ENCODE measurements at places on chromosomes 13 and 19.

DNA sequence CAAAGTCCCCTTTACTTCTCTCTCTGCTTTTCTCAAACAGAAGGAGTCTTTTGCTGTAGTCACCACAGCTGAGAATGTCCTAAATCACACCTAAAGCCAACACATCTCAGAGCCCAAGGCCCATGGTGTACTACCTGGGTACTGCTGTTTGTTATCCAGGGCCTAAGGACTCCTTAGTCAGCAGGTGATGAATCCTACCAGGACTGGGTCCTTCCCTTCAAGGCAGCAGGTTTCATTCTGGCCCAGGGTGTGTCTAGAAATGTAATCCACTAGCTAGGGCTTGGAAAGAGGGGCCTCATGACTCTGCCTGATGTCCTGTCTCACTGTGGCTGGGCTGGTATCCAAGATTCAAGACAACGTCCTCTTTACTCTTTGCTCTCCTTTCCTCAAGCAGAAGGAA, 36.2 kb upstream of the ENOX1 start:
- no peak for DNase-seq

DNA sequence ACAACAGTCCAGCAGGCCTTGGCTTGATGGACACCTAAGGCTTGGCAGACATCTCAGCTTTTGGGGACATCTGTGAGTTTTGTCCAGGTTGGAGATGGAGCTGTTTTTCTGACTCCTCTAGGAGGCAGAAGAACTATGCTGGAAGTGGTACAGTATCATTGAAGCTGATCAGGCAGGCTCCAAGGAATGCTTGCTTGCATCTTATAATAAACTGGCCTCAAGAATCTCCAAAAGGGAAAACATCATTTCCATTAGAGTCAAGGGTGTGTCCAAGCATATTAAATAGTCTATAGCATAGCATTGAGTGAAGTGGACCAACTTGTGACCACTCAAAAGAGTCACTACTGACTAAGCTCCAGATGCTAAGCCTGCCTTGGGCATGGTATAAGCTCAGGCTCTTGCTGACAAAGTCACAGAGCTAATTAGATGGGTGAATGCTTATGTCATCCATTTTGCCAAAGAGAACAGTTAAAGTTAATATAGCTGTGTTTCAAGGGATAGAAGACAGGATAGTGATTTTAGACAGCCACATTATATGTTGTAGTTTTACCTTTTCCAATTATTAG, 216.0 kb downstream of the DNAJC15 start:
- no peak for DNase-seq

DNA sequence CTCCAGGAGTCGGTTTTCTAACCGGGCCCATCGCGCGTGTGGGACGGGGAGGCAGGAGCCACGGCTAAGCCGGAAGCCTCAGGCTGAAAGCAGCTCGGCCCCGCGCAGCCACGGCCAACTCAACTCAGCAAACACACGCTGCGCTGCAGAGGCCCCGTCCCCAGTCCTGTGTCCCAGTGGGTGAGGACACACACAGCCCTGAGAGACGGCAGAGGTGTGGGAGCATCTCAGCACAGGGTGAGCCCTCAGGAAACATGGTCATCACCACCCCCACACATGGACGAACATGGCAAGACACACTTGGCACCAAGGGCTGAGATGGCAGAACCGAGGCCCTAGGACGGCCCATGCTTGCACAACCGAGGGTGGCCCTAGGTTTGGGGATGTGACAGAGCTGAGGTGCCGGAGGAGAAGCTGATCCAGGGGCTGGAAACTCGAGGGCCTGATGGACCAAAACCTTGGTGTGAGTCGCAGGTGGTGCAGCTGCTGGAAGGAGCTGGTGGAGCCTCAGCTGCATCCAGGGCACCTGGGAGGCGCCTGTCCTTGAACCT, 29.0 kb upstream of the C13orf46 start:
- DNase-seq = no peak

- no peak for DNase-seq
Measured at GRCh38 chr13:94921181-94921580, 208.8 kb upstream of the SOX21 start.

GRCh38 chr13:106156468-106156867, 379.0 kb downstream of the EFNB2 start:
- DNase-seq = no peak

GRCh38 chr13:110509971-110510786, 51.3 kb downstream of the RAB20 start:
- no peak for DNase-seq

DNA sequence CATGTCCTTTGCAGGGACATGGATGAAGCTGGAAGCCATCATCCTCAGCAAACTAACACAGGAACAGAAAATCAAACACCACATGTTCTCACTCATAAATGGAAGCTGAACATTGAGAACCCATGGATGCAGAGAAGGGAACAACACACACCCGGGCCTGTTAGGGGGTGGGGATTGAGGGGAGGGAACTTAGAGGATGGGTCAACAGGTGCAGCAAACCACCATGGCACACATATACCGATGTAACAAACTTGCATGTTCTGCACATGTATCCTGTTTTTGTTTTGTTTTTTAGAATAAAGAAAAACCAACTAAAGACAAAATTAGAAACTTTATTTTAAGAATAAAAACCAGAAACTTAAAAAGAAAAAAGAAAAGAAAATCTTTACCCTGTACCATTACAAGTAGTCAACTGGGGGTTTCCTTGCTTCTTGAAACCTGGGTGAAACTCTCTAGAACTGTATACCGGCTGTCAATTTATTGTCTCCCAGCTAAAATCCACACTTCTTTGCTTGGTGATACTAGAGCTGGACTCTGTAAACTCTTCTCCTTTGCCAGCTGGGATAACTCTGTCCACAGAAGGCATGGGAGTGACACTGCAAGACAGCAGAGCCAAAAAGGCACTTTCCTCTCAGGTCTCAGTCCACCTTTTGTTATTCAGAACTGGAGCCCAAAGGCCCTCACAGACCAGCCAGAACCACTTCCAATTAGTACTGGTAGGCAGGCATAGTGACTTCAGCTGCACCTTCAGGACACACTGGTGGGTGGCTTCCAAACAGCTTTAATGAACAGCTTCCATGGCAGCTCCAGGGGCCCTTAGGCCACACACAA, 9.0 kb downstream of the MICU2 start:
- no peak for DNase-seq

DNA sequence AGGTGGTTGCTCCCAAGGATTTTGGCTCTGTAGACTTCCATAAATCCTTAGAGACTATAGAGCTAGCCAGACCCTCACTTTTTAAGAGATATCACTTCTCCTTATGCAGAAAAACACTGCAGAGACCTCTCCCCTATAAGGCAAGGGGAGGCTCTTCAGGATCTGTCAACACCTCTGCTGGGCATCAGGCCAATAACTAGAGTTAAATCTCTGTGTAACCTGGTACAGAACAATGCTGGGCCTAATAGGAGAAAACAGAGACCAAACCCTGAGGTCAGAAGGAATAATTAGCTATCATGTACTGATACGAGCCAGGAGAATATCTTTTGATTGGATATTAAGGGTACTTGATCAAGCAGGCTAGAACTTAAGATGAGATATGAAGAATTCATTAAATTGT, 358.5 kb downstream of the TBC1D4 start:
- DNase-seq = no peak

- no peak for DNase-seq
Measured at GRCh38 chr19:29088761-29089160, 124.2 kb downstream of the UQCRFS1 start.

DNA sequence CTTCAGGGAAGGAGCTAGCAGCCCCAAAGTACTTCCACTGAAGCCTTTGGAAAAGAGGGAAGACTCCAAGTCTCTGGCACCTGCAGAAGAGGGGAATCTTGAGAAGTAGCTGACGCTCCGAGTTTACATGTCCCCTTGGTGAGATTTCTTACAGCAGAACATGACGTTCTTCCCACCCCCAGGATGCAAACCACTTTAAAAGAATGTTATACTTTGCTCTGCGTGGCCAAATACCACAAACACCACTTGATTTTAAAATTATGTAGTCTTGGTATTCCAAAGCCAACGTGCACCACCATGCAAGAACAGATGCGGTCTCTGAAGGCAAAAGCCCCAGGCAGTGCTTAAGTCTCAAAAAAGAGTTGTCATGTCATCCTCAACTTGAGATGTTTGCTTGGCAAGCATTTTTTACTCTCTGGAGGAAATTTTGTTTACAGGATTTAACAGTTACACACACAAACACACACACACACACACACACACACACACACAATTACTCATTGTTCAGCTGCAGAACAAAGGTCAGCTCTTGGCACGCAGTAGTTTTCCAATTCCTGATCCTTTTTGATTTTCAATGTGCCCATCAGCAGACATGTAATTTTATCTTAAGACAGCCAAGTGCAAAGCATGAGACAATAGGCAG, 106.1 kb downstream of the RGCC start:
- no peak for DNase-seq

- DNase-seq = no peak
Measured at GRCh38 chr13:113855931-113856715, 7.8 kb downstream of the GAS6 start.

DNA sequence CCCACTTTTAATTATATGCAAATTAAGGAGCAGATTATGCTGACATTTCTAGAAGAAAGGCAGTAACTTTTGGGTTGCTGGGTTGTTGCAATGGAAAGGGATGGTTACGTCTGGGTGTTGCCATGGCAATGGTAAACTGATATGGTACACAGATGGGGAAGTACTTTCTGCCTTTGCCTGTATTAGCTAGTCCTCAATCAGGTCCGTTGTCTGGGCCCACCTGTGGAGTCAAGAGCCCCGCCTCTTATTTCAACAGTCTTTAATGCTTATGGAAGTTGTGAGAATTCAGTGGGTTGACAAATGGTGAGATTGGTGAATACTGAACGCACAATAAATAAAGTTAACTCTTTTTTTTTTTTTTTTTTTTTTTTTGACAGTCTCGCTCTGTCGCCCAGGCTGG, 30.6 kb upstream of the DPP9 start:
- DNase-seq = no peak

DNA sequence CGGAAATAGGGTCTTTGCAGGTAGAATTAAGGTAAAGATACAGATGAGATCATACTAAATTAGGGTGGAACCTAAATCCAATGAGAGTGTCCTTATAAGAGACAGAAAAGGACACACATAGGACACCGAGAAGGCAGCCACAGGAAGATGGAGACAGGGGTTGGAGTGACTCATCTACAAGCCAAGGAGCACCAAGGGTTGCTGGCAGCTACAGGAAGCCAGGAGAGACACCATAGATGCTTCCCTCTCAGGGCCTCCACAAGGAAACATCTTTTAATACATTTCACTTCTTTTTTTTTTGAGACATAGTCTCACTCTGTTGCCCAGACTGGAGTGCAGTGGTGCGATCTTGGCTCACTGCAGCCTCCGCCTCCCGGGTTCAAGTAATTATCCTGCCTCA, 10.1 kb downstream of the TMEM143 start:
- no peak for DNase-seq

DNA sequence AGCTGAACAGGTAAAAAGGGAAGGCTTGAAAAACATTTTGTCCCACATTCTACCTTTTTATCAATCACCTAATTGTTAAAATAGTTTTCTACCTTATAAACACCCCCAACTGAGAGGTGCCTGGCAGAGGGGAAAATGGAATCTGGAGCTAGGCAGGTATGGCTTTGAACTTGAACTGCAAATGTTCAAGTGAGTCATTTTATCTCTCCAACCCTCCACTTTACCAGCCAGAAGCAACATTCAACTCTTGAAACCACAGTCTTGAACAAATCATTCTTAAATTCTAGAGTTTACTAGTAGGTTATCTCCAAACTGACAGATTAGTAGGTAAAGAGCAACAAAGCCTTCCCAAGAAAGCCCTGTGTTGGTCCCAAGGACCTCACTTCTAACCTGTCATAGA, 116.9 kb downstream of the ABCC4 start:
- peak; percentile 15 for DNase-seq

DNA sequence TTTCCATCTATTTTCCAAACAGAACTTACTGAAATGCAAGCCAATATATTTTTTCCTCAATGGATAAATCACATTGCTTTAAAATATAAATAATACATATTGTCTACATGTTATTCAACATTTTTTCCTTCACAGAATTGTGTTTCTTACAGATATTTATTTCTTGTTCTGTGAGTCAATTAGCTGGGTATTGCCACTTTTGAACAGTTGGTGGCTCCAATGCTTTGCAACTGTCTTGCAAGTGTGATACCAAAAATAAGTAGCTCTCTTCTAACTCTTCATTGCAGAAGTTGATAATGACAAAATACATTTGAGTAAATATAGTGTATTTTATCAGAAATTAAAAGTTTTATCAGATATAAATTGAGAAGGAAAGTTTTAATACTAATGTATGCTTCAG, 17.1 kb upstream of the GPC5 start:
- no peak for DNase-seq

GRCh38 chr13:111152844-111153243, 37.7 kb downstream of the ARHGEF7 start:
- DNase-seq = no peak

GRCh38 chr13:31045286-31046081, 113.0 kb downstream of the TEX26 start:
- peak; percentile 87 for DNase-seq

GRCh38 chr13:112934078-112934477, 34.9 kb upstream of the MCF2L start:
- DNase-seq = no peak

GRCh38 chr13:49071341-49071937, 95.7 kb downstream of the FNDC3A start:
- DNase-seq = no peak

DNA sequence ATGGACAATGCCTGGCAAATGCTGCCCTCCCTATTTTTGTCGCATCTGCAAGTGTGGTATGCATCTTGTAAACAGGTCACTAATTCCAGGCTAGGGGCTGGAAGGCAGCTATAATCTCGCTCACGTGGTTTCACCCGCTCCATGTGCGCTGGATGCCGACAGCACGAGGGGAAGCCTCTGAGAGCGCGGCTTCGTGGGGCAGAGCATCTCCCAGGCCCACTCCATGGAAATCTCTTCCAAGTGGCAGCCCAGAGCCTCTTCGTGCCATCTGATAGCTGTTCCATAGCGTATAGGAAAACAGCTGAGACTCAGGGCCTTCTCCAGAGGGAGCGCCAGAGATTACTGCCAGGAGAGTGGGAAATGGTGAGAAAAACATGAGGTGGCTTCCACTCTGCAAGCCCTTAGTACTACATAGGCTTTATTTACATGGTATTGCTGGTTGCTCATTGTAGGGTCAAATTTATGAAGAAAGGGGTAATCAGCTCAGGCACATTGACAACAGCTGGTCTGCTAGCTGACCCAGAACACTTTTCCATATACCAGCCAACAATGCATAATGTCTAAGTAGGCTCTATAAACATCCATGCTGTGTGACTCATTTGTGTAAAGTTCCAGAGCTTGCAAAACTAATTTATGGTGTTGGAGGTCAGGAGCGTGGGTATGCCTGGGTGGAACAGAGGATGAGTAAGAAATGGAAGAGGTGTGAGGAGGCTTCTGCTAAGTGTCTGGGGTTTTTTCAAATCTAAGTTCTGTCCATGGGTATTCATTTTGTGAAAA, 165.2 kb downstream of the SHISA2 start:
- peak; percentile 34 for DNase-seq

GRCh38 chr19:51691074-51691583, 2.0 kb upstream of the SPACA6 start:
- DNase-seq = no peak

- peak; percentile 52 for DNase-seq
Measured at GRCh38 chr19:55647732-55648584, at the start of gene CCDC106. Gene CCDC106 (plus strand): TSS chr19:55648212. CDS start chr19:55649047, 835 bp downstream.

Measured in stimulated activated CD4-positive, alpha-beta T cell treated with anti-CD3 and anti-CD28 coated beads, Interleukin-15, amount 100 ng/mL, for 24 hours (primary cell).